ENCODE measurements at places on chromosomes 16 and 17.

DNA sequence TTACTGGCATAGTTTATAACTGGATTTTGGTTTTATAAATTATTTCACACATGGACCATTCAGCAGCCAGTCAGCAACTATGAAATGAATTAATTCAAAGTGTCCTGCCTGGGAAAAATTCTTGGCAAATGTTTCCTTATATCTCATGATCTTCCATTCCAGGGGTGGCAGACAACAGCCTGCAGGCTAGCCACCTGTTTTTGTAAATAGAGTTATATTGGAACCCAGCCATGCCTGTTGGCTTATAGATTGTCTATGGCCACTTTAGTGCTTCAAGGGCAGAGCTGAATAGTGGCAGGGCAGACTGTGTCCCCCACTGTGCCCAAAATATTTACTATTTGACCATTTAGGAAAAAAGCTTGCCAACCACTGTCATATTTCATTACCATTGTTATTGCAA, 613.7 kb downstream of the TMEM114 start:
- DNase-seq, result no peak

DNA sequence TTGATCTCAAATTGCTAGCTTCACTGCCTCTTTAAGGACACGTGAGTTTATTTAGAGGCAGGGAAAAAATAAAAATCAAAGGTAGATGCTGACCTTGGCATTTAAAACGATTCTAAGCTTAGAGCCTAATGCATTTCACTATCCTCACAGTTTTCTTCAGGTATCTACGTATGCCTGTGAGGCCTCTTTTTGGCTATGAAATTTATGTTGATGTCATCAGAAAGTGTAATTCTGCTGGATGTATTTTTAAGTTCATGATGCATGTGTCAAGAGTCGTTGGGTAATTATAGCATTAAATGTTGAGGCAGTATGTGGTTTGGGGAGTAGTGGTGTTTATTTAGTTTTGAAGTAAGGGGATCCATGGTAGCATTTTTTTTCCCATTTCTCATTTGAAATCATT, 4.2 kb upstream of the KRTAP3-2 start:
- no peak for DNase-seq

DNA sequence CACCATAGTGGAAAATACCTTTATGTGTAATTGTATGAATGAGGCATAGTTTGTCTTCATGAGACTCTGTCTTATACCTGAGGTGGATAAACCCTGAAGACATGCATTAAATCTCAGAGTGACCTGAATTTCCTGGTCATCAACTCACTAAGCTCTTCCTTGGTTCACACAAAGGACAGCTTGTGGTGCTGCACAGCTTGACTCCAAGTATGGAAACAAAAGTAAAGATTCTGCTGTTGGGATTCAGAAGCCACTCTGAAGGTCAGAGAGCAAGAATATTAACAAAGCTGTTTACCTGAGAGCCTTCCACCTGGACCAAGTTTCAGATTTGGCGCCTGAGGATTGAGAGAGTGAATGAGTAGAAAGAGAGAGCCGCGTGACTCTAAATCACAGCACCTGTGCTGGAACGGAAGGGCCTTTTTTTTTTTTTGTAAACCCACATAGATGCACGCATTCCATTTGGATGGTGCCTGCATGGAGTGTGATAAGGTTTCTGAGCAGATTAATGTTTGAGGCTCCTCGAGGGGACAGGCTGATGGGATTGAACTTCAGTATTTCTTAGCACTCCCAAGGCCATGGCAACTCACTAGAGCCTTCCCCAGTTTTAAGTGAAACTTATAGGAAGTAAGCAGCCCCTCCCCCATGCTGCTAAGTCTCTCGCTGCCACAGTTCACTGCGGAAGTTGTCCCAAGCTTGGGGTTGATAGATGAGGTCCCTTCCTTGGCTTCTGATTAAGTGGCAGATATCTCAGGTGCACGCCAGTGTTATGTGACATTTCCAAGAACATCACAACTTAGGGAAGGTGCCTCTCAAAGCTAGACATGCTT, 28.7 kb downstream of the CALB2 start:
- DNase-seq, result no peak

DNA sequence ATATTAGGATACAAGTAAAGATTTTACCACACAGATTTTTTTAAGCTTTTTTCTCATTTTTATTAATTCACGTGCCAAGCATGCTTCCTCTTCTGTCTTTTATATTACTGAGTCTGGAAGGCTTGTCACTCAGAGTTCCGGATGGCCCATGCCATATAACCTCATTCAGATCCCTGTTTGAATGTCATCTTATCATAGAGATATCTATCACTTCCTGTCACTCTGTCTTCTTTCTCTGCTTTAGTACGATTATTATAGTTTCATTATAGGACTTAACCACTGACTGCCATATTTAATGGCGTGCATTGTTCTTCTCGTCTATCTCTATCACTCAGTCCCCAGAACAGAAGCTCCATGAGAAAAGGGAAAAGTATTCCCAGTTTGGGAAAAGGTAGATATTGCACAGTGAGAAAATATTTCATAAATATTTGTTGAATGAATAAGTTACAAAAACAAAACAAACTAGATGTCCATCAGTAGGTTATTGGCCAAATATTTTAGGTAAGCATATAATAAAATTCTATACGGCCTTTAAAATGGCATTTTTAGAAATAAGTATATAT, 296.9 kb upstream of the GOT2 start:
- no peak for DNase-seq

- no peak for DNase-seq
Observed at GRCh38 chr17:46771561-46772474, 46.7 kb downstream of the WNT3 start.

Measured in left kidney (tissue), 8 donors.